Kidney tubule cell (primary cell): ENCODE measurements at places on chromosomes 16 and 17.

- no peak for DNase-seq
Observed at GRCh38 chr16:69712277-69712676, 14.1 kb downstream of the NQO1 start.

- no peak for DNase-seq
Observed at GRCh38 chr17:50629902-50630301, 4.8 kb upstream of the ABCC3 start.

DNA sequence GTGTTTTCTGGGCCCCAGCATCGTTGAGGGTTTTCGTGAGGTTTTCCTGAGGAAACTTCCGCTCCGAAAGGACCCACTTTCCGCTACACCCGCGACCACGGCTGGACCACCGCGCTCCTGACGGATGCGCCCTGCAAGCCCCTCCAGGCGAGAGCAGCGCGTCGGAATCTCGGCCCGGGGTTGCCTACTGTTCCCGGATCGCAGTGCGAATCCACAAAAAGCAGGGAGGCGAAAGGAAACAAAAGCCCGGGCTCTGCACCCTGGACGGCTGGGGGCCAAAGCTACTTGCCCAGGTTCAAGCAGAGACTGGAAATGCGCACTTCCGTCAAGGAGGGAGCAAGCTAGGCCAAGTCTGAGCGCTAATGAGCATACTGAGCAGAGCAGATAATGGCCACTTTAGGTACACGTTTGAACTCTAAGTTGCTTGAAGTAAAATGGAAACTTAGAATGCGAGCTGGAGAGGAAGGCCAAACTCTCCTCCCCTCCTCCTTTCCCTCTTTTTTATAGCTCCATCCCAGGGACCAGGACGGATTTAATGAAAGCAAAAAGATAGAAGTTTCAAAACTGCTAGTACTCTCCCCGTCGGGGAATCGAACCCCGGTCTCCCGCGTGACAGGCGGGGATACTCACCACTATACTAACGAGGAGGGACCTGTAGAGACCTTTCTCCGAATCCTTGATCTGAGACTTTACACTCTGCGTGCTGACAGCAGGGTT, 11.4 kb upstream of the AURKB start:
- DNase-seq = peak; percentile 89

- no peak for DNase-seq
Observed at GRCh38 chr17:44589316-44590071, 32.2 kb downstream of the FZD2 start.

DNA sequence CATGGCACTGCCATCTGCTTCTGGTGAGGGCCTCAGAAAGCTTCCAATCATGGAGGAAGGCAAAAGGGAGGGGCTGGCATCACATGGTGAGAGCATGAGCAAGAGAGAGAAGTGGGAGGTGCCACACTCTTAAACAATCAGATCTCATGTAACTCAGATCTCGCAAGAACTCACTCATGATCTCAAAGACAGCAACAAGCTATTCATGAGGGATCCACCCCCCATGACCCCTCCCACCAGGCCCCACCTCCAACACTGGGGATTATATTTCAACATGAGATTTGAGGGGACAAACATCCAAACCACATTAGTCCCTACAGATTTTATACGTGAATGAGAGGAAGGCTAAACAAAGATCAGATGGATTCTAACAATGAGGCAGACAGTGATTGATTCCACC, 8.9 kb upstream of the TMEM132E start:
- DNase-seq = no peak

DNA sequence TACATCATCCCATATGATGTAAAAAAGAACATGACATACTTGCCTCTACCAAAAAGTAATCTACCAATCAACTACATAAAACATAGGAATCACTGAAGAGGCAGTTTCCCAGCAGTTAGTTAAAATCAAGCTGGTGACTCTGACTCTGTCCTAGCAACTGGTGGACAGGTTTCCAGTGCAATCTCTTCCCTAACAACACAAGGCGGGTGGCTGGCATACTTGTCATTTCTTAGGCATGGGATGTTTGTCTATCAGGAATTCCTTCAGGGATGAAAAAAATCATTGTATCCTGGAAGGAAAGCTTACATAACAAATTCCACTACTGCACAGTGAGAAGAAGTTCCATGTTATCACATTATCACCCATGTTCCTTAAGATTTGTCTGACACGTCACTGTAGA, 50.9 kb downstream of the HELZ start:
- peak; percentile 77 for DNase-seq

DNA sequence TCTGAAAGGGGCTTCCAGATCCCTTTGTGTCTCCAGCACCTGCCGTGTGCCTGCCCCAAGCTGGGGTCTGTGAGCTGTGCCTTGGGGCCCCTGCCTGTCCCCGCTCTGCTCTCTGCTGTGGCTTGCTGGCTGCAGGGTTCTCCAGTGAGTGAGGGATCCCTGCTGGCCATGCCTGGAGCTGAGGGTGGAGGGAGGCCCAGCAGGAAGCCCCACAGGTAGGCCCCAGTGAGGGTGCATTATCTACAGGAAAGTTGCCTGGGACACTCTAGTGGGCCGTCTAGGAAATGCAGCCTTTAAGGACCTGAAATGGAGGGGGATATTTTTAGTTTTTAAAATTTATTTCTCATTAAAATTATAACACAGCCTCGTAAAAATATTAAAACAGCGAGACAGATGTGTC, 50.9 kb downstream of the JPH3 start:
- DNase-seq = peak; percentile 22

GRCh38 chr16:84836967-84837366, 17.2 kb downstream of the CRISPLD2 start:
- DNase-seq = no peak

GRCh38 chr16:31417916-31418315, 10.2 kb downstream of the COX6A2 start:
- DNase-seq = no peak

GRCh38 chr17:74432766-74433391, 991 bp downstream of the GPRC5C start:
- no peak for DNase-seq

DNA sequence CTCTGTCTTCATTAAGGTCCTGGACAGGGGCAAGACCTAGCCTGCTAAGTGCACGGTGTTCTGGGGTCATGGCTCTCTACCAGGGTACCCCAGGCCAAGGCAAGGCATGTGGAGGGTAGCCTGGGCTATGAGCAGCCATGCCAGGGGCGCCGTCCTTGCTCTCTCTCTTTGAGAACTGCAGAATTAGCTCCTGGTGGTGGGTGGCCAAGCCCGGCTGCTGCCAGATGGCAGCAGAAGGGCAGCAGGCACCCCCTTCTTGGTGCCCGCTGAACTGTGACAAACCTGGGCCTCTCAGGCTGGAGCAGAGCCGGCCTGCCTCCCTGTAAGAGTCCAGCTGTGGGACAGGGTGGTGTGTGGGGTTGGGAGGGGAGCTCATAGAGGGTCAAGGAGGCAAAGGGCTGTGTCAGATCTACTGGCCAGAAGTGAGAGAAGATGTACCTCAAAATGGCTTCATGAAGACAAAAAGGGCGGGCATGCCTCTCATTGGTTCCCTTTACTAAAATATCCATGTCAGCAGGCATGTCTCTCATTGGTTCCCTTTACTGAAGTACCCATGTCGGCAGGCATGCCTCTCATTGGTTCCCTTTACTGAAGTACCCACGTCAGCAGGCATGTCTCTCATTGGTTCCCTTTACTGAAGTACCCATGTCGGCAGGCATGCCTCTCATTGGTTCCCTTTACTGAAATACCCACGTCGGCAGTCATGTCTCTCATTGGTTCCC, 81.7 kb upstream of the SDK2 start:
- DNase-seq = no peak

- DNase-seq = no peak
Observed at GRCh38 chr17:50609380-50610074, 25.2 kb upstream of the ABCC3 start.

GRCh38 chr16:67917852-67918236, 13.8 kb downstream of the CTRL start:
- peak; percentile 92 for DNase-seq

- peak; percentile 27 for DNase-seq
Observed at GRCh38 chr17:1298606-1299005, 19.1 kb downstream of the TRARG1 start.

GRCh38 chr17:37220607-37220953, 155.2 kb upstream of the C17orf78 start:
- peak; percentile 35 for DNase-seq

DNA sequence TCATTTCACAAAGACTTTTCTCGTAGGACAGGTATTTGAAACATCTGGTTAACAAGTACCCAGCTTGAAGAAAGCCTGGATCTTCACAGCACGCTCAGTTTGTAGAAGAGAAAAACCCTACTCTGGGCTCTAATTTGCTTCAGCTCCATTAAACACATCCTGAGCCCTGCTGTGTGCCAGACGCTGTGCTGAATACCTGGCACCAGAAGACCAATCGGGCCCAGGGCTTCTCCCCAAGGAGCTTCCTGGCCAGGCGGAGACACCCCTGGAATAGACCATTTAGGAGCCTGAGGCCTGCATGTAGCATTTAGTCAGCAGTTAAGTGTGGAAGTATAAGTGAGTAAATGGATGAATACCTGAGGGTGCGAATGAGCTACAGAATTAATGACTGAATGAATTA, 8.9 kb upstream of the ABAT start:
- no peak for DNase-seq

- no peak for DNase-seq
Observed at GRCh38 chr16:28295276-28295675, 3.0 kb downstream of the SBK1 start.

GRCh38 chr16:53744449-53744848, 40.5 kb downstream of the FTO start:
- DNase-seq = peak; percentile 70

DNA sequence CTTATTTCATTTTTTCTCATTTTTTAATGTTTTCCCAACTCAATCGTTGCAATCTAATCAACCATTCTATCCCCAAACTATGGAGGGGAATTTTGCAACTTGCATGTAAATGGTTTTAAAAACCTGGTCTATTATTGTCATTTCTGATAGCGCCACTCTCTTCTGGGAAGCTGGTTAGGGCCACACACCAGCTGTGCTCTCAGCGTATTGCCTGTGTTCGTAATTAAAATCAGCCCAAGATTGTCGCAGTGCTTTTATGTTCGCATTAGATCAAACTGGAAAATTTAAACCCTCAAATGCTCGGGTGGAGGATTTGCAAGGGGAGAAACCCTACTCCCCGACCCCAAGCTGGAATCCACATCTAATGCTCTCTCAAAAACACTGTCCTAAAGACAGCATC, 123.5 kb upstream of the CACNG5 start:
- DNase-seq = no peak

- DNase-seq = no peak
Observed at GRCh38 chr17:33955461-33955860, 299.6 kb upstream of the CCL2 start.

GRCh38 chr16:27561216-27561615, 11.3 kb downstream of the KATNIP start:
- no peak for DNase-seq

GRCh38 chr17:69012895-69013805, 47.6 kb downstream of the ABCA9 start:
- peak; percentile 89 for DNase-seq

- DNase-seq = peak; percentile 55
Observed at GRCh38 chr17:80984749-80985148, 6.9 kb upstream of the CHMP6 start.

DNA sequence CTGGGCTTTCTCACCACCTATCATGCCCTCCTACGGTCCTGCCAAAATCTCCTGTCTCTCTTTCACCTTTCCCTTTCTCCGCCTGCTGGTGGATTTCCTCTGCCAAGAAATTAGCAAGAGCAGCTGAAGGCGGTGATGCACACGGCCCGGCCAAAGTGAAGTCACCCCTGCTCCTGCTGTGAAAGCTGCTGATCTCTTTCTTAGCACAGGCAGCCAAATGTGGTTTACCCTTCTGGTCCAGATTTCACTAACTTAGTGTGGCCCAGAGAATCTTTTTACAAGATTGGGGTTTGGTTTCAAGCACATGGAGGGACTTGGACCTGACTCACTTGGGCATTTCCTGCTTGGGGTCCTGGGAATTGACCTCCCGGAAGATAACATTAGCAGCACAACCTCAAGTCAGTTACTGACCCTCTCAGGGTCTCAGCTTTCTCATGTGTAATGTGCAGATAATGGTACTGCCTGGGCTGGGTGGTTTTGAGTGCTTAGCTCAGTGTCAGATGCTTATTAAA, 155.7 kb downstream of the SOCS1 start:
- DNase-seq = peak; percentile 76

GRCh38 chr16:70612931-70613330, 33.4 kb upstream of the IL34 start:
- no peak for DNase-seq

DNA sequence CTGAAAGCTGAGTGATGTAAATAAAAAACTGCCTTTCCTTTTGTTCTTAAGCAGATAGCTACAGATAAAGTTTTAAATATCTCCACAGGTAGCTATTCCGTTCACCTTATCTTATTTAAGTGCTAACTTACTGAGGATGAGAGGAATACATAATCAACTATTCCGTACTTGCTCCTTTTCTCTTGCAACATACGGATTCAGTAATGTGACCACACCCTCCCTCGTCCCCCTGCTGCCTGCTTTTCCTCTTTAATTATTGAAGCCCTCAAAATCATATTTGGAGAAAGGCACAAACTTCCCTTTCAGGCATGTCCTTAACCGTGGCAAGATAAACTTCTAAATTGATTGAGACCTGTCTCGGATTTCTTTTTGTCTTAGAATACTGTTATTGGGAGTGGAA, 101.4 kb downstream of the MAP2K4 start:
- no peak for DNase-seq

GRCh38 chr16:30418350-30419181, 11.2 kb downstream of the ZNF771 start:
- no peak for DNase-seq

DNA sequence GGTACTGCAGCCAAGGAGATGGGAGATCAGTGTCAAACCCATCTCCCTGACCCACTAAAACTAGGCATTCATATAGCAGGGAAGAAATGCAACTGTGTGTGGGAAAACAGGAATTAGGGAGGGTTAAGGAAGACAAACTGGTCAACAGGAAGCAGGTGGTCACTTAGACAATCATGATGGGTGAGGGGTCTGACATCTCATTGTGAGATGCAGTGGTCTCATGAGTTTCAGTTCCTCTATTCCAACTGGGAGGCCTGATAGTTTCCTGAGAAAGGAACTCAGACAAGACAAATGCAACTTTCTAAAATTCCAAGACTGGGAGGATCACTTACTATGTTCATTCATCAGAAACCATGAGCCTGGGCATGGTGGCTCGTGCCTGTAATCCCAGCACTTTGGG, 361.4 kb upstream of the C16orf82 start:
- no peak for DNase-seq

GRCh38 chr16:72946474-72947194, 101.3 kb downstream of the ZFHX3 start:
- DNase-seq = no peak

DNA sequence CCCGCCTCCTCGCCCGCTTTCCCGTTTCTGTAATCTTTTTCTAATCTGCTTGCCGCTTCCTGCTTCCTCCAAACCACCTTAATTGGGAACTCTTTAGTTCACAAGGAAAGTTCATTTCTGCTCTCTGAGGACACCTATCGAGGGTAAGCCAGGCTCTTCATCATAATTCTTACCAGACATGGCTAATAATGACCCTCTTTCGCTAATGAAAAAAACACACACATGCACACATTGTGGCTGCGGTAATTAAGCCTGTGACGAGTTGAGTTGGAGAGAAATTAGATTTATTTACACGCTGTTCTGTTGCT, 100.6 kb downstream of the ZNF423 start:
- DNase-seq = peak; percentile 70
